ENCODE measurements at places on chromosomes 1 and 21. TPM values are rescaled to one million over a fixed set of nuclear protein-coding genes. Genes with fewer than 3 reads are reported as not detected.

- no peak for DNase-seq
Measured at GRCh38 chr1:222786121-222786520, 28.7 kb upstream of the DISP1 start.

- DNase-seq = no peak
Measured at GRCh38 chr1:239178961-239179360, 207.4 kb upstream of the CHRM3 start.

DNA sequence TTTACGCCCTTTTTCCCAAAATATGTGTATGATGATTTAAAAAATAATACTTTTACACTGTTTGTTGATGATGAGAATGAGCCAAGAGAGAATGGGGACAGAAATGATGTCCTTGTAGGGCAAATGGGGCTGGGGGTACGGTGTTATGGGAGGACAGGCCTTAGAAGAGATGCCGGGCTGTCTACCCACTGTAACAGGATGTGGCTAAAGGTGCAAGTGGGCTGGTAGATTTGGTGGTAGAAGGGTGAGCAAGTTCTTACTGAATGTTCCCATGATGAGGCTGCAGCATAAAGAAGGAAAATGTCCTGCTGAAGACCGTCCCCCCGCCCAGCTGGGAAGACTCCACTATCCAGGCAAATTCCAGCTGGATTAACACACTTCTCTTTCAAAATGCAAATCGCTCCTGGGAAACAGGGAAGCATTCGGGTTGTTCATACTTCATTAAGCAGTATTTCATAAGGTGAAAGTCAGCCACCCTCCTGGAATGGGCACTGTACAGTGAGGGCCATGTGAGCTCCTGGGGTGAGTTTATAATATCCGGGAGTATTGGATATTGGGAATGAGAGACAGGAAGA is 14.0 kb downstream of the GPA33 start:
- peak; percentile 46 for DNase-seq

DNA sequence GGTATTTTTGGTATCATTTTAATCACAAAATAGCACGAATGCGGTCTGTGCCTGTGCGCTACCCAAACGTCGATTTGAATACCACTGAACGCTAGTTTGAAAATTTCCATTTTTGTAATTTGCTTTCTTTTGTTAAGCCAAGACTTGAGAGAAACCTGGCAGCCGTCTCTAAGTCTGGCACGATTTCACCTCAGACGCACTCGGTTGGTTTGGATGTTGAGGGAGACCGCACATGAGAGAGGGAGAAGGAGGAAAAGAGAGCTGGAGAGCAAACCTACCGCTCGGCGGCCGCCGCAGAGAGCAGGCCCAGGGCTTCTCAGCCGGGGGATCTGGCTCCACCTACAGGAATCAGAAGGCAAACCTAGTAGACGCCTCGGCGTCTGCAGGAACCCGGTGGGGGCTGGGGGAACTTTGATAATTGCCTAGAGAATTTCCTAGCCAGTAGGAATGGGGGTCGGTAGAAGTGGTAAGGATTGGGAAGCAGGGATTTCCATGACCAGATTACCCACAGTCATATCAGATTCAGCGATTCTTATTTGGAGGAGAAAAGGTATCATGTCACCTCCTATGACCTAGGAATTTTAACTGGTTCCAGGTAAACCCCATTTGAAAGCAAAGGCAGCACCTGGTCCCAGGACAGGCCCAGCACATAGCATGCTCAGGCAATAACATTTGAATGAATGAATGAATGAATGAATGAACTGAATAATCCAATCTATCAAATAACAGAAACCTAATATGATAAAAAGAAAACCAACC is 83.2 kb downstream of the TM2D1 start:
- DNase-seq = peak; percentile 66

Gene KRTAP10-12
- not detected for total RNA-seq

GRCh38 chr1:204045430-204045829 is 27.5 kb upstream of the SOX13 start:
- no peak for DNase-seq

GRCh38 chr1:53592985-53593757 is 134.0 kb downstream of the DMRTB1 start:
- no peak for DNase-seq

Measured in CD8-positive, alpha-beta T cell (primary cell).